ENCODE measurements at places on chromosomes 2 and 18.

GRCh38 chr2:79640001-79640400, 127.2 kb downstream of the CTNNA2 start:
- DNase-seq = no peak

DNA sequence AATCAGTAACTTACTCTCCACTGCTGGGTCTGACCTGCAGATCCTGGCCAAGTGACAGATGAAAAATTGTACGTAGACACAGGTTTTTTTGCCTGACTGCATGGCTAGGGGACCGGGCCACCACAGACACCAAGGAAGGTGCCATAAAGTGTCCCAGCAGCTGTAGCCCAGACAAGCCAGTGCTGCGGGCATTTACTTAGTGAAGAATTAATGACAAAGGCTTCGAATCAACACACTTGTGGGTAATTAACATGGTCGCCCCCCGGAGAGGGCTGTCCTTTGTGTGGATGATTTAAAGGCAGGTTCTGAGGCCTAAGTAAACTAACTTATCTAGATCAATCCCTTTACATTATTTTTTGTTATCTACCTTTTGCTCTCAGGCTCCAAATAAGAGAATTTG, 1709.1 kb upstream of the LRRTM1 start:
- no peak for DNase-seq

GRCh38 chr18:9731380-9731779, 23.3 kb downstream of the RAB31 start:
- no peak for DNase-seq

- DNase-seq = no peak
Observed at GRCh38 chr2:133123904-133124303, 444.4 kb downstream of the NCKAP5 start.

GRCh38 chr2:19823507-19823906, 78.3 kb downstream of the TTC32 start:
- DNase-seq = no peak

DNA sequence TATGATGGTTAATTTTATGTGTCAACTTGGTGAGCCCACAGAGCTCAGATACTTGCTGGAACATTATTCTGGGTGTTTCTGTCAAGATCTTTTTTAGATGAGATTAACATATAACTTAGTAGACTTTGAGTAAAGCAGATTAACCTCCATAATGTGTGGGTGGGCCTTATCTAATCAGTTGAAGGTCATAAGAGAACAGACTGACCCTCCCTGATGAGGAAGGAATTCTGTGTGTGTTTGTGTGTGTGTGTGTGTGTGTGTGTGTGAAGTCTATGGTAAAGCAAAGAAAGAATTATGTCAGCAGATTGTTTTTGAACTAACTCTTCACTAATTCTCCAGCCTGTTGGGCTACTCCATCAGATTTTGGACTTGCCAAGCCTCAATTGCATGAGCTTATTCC, 232.2 kb upstream of the MEX3C start:
- no peak for DNase-seq

DNA sequence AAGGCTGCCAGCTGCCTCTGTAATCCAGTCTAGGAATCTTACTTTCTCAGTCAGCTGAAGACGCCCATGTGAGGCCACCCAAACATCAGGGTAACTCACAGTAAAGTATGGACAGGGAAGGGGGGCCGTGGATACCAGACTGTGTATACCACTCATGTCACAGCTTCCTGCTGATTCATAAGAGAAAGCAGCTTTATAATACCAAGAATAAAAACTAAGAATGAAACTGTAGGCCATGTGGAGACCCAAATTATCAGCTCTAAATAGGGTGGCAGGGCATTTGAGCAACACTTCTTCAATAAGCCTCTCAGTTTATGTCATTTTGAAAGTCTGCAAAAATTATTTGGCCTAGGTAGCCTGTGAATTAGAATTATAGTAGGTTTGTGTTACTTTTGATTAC, 115.0 kb upstream of the CDCA7 start:
- DNase-seq = peak; percentile 61

- peak; percentile 73 for DNase-seq
Observed at GRCh38 chr2:206721256-206721920, 3.2 kb upstream of the DYTN start.

- no peak for DNase-seq
Observed at GRCh38 chr18:11850821-11851145, 430 bp upstream of the CHMP1B start.

DNA sequence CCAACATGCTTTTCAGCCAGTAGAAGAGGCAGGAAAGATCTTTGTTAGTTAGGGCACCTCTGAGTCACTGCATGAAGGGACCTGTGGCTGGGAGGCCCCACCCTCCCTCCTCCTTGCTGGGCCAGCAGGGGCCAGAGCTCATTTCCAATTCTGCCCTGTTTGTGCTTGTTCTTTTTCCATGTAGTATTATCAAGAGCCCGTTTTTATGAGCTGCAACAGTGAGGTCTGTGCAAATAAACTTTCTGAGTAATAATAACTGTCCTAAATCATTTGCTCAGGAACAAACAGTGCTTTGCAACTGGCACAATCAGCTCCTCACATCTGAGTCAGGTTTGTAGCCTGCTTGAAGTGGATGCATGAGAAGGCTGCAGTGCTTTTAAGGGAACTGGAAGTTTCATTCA, 128.0 kb downstream of the ARL4C start:
- no peak for DNase-seq

GRCh38 chr18:55967019-55967418, 379.0 kb upstream of the TCF4 start:
- DNase-seq = no peak

DNA sequence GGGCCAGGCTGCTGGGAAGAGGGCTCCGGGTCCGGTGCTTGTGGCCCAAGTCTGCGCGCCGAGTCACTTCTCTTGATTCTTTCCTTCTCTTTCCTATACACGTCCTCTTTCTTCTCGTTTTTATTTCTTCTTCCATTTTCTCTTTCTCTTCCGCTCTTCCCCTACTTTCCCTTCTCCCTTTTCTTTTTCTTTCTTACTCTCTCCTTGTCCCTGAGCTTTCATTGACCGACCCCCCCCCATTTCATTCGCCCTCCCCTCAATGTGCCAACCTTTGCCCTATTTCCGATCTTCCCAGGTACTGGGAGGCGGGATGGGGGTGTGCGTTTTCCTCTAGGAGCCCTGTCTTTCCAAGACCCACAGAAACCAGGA, 1.8 kb downstream of the ONECUT2 start:
- DNase-seq = no peak

DNA sequence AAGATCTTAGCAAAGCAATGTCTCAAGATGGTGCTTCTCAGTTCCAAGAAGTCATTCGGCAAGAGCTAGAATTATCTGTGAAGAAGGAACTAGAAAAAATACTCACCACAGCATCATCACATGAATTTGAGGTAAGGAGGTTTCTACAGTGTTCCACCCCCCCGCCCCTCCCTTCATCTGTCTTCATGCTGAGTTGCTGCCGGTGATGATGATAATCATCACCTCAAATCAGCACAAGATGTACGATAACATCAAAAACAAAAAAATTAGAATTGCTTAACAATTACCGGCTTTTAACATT, 14.6 kb downstream of the UGP2 start:
- no peak for DNase-seq

- DNase-seq = no peak
Observed at GRCh38 chr2:95361216-95361980, 41.1 kb upstream of the FAHD2A start.

- DNase-seq = no peak
Observed at GRCh38 chr18:77057006-77057395, 75.6 kb downstream of the MBP start.

GRCh38 chr2:105795575-105795934, 50.8 kb downstream of the NCK2 start:
- DNase-seq = no peak

- DNase-seq = no peak
Observed at GRCh38 chr2:205539603-205540002, 142.7 kb upstream of the NRP2 start.

- no peak for DNase-seq
Observed at GRCh38 chr2:97914691-97915213, 81.0 kb downstream of the TMEM131 start.

DNA sequence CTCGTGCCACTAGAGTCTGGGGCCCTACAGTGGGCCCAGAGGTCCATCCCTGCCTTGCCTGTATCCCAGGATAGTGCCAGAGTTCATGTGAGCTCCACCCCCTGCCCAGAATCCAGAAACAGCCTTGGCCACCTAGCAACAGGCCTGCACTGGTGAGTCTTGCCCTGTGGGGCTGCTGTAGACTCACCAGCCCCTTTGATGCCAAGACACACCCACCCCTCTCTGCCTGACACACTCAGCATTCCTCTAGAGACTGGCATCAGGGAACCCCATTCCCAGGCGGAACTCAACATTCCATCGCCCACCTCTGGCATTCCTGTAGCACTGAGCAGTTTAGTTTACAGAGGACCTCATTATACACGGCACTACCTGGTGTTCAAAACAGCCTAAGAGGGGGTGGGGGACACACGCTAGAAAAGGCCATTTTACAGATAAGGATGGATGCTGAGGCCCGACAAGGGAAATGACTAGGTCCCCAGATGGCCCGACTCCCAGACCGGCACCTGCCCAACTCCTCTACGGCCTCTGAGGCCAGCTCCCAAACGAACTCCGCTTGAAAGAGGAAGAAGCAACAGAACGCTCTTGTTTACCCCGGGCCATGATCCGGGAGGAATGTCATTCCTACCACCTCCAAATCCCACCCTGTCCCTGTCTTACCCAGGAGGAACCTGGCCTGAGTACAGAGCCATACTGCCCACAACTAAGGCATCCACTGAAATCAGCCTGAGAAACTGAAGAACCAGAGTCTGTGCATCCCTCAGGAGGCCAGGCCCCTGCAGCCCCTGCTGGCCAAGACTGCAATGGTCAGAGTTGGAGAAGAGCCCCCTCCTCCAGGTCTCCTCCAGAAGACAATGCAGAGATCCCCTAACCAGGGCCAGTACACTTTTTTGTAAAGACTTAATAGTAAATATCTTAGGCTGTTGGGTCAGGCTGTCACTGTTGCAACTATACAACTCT, 180.2 kb downstream of the TNS1 start:
- DNase-seq = no peak

GRCh38 chr2:202037086-202037485, 3.4 kb downstream of the FZD7 start:
- DNase-seq = no peak

DNA sequence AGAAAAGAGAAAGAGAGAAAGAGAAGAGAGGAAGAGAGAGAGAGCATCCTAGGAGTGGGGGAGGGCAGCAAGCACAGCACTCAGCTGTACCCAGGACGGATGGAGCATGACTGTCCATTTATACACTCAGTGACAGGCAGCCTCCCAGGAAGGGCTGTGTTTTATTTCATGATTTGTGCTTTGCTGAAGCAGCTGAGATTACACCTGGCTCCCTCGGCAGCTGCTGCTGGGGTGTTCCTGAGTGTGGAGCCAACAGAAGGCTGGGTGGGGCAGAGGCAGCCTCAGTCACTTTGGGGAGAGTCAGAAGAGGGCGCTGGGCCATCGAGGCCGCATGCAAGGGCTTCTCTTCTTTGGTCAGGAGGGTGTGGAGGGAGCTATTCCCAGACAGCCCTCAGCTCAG, 47.8 kb upstream of the TEX51 start:
- DNase-seq = no peak

DNA sequence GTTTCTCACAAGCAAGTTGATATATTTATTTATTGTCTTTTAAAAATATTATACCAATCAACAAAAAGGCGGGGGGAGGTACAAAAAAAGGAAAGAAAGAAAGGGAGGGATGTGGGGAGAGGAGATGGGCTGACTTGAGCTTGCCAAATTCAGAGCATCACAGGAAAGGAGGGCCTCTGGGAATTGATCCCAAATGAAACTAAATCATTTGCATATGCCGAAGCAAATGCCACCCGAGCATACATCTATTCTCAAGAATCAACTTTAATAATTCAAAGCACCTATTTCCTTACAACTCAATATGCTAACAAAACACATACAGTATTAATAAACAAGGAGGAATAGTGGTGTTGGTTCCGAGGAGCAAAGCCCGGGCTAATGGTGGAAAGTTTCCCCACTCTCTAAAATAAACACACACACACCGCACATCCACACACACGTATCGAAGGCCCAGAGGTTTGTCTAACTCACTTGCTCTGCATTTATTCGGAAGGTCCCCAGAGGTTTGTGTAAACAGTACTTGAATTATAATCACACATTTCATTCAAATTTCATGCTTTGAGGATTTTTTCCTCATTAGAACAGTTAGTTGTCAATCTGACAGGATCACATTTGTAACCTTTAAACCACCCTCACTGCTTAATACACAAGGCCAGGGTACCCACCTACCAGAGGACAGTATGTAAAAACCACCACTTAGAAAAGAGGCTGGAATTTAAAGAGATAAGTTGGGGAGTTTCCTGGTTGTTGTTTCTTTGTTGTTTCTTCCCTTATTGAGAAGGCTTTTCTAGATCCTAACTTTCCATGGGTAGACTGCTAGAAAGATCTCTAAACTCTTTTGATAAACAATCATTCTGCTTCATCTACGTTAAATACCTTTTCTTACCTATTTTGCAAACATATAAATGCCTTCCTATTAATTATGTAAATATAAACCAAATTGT, 264.7 kb downstream of the TCF4 start:
- DNase-seq = no peak

DNA sequence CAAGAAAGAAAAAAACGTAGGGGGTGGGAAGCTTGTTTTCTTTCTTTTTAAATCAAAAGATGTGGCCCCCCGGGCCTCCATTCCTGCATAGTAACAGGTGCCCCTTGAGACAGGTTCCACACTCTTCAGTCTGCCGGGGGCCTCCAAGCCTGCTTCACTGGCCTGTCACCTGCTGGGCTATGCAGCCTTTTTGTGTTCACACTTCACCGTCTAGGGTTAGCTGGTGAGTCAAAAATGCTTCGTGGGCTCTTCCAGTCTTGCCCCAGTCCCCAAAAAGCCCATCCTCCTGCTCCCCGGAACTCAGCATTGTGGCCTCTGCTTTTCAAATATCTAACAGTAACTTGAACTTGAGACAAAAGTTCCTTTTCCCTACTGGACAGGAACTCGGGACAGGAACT, 67.9 kb downstream of the POLR1A start:
- no peak for DNase-seq

GRCh38 chr2:203782262-203782976, 76.0 kb downstream of the CD28 start:
- DNase-seq = peak; percentile 29

- peak; percentile 74 for DNase-seq
Observed at GRCh38 chr2:64203858-64204632, 59.8 kb upstream of the PELI1 start.

DNA sequence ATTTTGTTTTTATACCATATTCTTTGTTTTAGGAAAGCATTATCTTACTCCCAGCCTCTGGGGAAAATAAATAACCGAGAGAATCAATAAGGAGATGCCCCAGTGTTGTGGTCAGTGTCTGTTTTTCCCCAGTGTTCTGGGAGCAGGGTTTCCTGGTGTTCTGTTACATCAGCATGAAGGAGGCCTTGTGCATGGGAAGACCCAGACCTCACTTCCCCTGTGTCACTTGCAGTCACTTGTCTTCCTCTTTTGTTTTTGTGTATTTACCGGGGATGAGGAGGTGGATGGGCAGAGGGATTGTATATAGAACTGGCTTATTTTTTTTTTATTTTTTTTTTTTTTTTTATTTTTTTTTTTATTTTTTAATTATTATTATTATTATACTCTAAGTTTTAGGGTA, 45.0 kb upstream of the MGAT5 start:
- DNase-seq = no peak
